ENCODE measurements at places on chromosomes 7 and 10. TPM values are rescaled to one million over a fixed set of nuclear protein-coding genes. Genes with fewer than 3 reads are reported as not detected.

The ZFAND4 gene
- total RNA-seq, result 23.6 TPM

The FXYD4 gene
- total RNA-seq, result not detected

The GHRHR gene
- total RNA-seq, result not detected

GRCh38 chr7:27031289-27032172 is 64.3 kb downstream of the HOXA1 start:
- no peak for DNase-seq

GRCh38 chr10:4840151-4840550 is 14.1 kb downstream of the AKR1E2 start:
- DNase-seq, result no peak

- no peak for DNase-seq
These were observed 94.9 kb downstream of the SVOPL start for GRCh38 chr7:138606236-138606635.

DNA sequence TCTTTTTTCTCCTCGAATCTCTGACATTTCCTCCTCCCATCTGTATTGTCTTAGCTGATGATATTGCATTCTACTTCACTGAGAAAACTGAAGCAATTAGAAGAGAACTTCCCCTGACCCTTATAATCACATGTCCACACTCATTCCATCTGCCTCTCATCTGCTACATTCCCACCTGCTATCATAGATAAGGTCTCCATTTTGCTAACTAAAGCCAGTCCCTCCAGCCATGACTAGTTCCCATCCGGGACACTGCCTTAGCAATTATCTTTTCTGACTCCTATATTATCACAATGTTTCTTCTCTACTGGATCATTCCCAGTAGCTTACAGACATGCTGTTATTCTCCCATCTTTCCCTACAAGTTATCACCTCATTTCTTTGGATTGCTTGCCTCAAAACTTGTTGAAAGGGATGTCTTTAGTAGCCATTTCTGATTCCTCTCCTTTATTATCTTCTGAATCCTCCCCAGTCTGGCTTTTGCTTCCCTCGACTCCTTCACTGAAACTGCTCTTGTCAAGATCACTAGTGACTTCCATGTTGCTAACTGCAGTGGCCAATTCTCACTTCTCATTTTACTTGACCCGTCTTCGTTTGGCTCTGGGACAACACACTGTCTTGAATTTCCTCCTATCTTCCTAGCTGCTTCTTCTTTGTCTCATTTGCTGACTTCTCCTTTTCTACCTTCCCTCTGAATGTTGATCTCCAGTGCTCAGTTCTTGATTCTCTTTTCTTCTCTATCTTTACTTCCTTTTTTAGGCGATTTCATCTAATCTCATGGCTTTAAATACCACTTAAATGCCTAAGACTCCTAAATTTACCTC is 35.9 kb downstream of the FZD1 start:
- DNase-seq, result no peak

DNA sequence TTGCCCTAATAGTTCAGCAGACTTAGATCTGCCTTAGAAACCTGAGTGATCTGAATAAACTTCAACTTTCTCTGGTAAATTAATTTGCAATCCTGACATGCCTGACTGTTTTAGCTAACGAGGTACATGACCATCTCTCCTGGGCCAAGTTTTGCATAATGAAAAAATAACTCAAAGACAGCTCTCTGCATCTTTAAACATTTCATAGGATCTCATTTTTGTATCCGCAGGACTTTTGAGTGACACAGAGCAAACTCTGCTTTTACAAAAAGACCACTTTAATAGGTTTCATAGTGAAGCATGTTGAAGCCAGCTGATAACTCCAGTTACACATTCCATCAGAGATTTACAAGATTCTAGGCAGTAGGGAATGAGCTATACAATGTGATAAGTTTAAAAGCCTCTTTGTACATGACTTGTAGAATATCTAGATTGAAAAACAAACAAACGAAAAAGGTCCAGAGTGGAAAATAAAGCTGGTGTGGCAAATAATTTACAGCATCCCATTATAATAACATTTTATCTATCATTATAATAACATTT is 2.1 kb downstream of the PRKG1 start:
- DNase-seq, result no peak

Data from Panc1 (cell line).